Esophagus mucosa (tissue), 1 donor: ENCODE measurements at places on chromosomes 5 and 9. TPM values are rescaled to one million over a fixed set of nuclear protein-coding genes. Genes with fewer than 3 reads are reported as not detected.
A peak's percentile ranks its signal among the peaks of the same experiment; 100 is the strongest.

DNA sequence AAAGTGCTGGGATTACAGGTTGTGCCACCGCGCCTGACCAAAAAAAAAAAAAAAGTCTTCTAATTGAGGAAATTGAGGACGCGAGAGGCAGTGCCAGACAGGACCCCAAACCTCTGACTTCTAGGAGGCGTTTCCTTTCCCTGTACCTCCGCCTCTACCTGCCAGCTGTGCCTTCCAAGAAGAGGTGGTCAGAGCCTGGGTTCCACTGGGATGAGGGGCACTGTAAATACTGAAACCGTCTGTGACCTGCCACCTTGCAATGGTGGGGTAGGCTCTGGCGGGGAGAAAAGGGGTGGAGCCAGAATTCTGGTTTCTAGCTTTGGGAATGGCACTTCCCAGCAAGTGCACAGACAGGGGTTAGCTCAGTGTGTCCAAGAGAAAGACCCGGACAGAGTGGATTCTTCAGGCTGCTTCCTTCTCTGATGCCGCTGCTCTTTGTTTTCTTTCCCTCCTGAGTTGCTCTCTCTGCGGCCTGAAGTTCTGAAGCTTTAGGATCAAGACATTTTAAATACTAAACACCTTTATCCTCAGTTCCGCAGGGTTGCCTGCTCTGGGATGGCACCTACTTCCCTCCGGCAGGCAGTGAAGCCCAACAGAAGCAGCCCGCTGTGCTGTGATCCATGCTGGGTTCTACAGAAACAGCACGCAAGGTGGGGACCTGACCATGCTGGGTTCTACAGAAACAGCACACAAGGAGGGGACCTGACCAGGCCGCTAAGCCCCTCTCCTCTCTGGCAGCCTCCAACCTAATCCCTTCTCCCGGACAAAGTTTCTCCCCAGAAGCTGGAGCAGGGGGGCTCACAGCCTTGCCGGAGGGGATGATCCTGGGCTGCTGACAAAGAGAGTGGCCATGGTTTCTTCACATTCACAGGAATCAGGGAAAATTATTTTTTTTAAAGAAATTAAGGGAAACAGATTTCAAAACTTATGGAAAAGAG, 65.2 kb downstream of the OTULIN start:
- ATAC-seq: no peak

- ATAC-seq: no peak
Observed at GRCh38 chr9:134923466-134923865, 5.8 kb upstream of the FCN1 start.

PCDHB13 gene
- total RNA-seq: 3.4 TPM

DNA sequence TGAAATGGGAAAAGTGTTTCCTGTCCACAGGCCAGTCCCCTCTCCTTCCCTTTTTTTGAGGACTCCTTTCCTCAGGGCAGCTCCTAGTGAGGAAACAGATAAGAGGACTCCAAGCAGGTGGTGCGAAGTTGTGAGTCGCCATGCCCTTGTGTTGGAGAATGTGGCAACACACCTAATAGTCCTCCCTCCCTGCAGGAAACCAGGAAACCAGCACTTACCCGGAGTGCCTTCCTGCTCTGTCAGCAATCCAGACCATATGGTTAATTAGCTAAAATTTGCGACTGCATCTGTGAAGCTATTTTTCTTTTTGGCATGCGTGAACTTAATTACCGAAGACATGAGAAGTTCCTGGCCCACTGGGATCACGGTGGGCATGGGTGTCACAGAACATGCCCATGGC, 69.9 kb downstream of the TRIM32 start:
- ATAC-seq: no peak

GRCh38 chr9:115161446-115161845, 43.5 kb upstream of the TNC start:
- ATAC-seq: no peak

GALNT12 gene
- total RNA-seq: 16.6 TPM

SPRY4 gene
- total RNA-seq: 2.6 TPM

DNA sequence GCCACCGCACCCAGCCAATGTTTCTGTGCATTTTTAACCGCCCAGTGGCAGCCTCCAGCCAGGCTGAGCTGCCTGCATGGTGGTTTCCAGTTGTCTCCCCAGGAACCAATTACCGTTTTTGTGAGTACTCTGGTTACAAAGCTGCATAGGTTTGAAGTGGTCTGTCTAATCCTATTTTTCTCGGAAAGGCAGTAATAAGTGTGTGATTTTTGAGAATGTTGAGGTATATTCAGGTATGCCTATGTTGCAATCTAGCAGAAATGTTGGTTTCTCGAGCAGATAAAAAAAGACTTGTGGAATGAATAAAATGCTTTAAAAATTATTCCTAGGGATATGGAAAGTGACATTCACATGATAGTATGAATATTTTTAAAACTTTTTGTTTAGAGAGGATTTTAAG, 41.5 kb upstream of the ANKH start:
- ATAC-seq: no peak

DNA sequence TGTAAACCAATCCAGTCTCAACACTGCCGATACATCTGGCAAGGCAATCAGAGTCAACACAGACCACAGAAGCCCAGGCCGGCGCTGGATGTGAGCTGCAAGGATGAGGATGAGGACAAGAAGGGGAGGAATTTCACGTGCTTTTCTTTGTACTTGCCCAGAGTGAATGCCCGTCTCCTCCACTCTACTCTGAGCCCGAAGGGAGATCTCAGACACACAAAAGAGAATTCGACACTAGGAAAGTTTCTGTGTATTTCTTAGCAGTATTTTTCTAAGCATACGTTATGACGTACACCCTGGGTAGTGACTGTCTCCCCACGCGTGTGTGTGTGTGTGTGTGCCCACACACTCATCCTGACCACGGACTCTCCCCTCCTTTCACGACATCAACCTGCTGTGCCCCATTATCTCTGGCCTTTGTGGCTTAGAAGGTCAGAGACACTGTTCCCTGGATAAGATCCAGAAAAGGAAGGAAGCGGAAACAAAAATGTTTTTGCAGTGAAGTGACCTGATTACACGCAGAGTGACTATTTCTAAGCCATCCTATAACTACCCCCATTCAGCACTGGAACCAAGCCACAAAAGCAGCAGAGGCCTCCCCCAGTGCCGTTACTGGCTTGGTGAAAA, 227.3 kb upstream of the DAPK1 start:
- no peak for ATAC-seq

- peak; percentile 15 for ATAC-seq
Observed at GRCh38 chr9:136051453-136051836, 43.6 kb downstream of the NACC2 start.

- ATAC-seq: no peak
Observed at GRCh38 chr9:117839862-117840261, 135.7 kb downstream of the TLR4 start.

- ATAC-seq: peak; percentile 75
Observed at GRCh38 chr5:173056783-173057061, 570 bp downstream of the CREBRF start.

LPAR1 gene
- total RNA-seq: 7.5 TPM

GRCh38 chr5:151671950-151672349, 14.8 kb downstream of the SPARC start:
- peak; percentile 44 for ATAC-seq

DNA sequence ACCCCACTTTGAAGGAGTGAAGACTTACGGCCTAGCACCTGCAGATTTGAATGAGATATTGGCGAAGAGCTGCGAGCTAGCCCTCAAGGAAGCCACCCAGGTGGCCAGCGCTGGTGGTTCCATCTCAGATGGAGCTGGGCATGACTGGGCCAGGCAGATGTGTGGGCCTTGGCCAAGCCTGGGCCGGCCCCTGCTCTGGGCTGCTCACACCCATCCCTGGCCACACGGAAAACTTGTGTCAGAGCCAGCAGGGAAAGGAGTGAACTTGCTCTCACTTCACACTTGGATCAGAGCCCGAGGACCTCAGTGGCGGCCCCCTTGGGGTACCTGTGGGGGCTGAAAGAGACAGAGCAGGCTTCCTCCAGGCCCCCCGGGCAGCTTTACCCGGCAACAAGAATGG, 44.2 kb downstream of the ROPN1L start:
- no peak for ATAC-seq

DNA sequence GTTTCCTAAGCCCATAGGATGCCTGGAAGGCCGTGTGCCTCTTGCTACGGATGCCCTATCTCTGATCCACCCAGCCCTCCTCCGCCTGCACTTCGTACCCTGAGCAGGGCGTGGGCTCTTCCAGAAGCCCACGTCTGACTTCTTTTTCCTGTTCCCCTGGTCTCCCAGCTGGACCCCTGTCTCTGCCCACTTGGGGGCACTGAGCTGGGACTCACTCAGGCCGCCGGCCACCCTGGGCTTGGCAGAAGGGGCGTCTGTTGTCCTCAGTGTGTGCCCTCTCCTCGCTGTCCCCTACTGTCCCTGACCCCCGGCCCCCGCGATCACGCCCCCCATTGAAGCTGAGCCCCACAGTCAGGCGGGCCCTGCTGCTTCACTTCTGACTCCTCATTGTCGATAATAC, 22.0 kb upstream of the RXRA start:
- ATAC-seq: no peak

IL13 gene
- not detected for total RNA-seq

CBY3 gene
- not detected for total RNA-seq

GRCh38 chr5:169442403-169442874, 141.1 kb upstream of the SPDL1 start:
- no peak for ATAC-seq

- ATAC-seq: no peak
Observed at GRCh38 chr5:62633243-62633642, 54.6 kb downstream of the LRRC70 start.

GRCh38 chr9:20382460-20383071, 239.7 kb downstream of the MLLT3 start:
- ATAC-seq: no peak

- ATAC-seq: no peak
Observed at GRCh38 chr5:134097211-134097749, 17.2 kb upstream of the TCF7 start.

GRCh38 chr5:153542536-153542935, 52.1 kb downstream of the GRIA1 start:
- ATAC-seq: no peak

EIF4E1B gene
- total RNA-seq: not detected

- ATAC-seq: no peak
Observed at GRCh38 chr9:92686954-92687353, 17.0 kb upstream of the IPPK start.

DNA sequence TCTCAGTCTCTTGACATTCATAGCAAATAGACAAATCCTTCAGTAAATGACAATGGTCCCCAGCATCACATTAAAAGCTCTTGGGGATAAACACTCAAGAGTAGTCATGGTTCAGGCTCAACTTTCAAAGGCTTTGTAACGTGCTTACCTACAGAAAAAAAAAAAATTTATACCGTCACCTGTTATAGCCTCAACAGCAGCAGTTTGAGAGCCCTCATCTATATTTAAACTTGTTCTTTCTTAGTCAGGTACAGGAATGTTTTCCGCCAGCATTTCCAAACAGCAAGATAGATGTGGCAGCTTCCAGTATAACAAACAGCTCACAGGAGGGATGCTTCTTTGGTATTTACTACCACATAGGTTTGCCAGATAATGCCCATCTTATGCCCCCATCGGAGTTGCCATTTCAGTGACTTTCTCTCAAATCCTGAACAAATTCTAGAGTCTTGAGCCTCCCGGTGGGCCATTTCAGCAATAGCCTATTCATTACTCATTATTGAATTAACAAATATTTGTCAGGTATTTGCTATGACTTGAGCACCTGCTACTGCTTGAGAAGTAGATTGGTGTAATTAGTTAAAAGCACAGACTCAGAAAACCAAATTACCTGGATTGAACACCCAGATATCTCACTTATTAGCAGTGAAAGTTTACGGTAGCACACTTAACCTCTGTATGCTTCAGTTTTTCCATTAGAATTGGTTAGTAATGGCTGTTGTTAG, 470.0 kb downstream of the EBF1 start:
- ATAC-seq: no peak

DNA sequence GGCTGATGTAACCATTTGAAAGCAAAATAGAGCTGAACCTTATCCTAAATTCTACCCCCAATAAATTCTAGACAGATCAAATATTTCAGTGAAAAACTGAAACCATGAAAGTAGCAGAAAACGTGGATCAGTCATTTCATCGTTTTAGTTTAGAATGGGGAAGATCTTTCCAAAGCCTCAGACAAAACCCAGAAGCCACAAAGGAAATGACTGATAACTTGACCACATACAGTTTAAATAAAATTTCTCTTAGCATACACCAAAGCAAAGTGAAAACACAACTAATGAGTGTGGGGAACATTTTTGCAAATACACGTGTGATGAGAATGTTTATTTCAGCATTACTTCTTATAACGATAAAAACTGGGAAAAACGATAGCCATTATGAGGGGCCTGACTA, 284.8 kb downstream of the ADGRV1 start:
- ATAC-seq: no peak

DNA sequence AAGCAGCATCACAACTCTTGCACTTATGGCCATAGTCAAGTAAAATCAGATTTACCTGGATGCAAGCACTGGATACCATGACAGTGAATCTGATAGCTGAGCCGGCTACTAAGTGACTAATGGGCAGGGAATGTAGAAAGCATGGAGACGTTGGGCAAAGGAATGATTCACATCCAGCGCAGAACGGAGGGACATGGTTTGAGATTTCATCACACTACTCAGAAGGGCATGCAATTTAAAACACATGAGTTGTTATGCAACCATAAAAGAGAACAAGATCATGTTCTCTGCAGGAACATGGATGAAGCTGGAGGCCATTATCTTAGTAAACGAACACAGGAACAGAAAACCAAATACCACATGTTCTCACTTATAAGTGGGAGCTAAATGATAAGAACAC, 169.1 kb upstream of the PIK3R1 start:
- ATAC-seq: peak; percentile 89

GRCh38 chr9:81782313-81782995, 93.1 kb upstream of the TLE1 start:
- no peak for ATAC-seq

DNA sequence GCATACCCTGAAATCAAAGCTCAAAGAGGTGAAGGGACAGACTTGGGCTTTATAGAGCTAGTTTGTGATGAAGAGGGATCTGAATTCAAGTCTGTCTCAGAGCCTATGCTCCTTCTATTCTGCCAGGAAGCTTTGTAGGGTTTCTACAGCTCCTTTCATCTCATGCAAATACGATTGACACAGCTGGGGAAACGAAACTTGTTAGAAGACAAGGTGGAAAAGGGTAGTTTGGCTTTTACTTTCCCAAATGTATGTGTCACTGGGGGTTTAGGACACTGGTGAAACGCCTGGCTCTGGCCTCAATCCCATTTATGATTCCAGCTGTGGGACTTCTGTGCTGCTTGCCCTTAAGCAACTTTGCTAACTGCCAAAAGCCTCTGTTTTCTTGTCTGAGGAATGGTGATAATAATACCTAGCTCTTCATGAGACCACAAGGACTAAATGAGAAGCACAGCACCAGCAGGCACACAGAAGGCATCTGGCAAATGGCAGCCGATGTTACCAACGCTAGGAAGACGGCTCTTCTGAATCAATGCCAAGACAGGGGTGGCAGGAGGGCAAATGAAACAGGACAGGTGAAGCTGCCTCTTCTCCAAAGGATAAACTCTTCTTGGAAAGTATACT, 70.3 kb upstream of the EQTN start:
- no peak for ATAC-seq

GRCh38 chr9:70218767-70219166, 40.0 kb upstream of the SMC5 start:
- ATAC-seq: no peak

MLLT3 gene
- total RNA-seq: 7.9 TPM

PLPP7 gene
- 0.28 TPM for total RNA-seq

- ATAC-seq: peak; percentile 78
Observed at GRCh38 chr9:114538241-114538640, 33.0 kb upstream of the WHRN start.

CCDC152 gene
- not detected for total RNA-seq

CCDC192 gene
- total RNA-seq: not detected

GRCh38 chr5:171724468-171725204, 61.0 kb upstream of the SMIM23 start:
- peak; percentile 32 for ATAC-seq
